ENCODE measurements at places on chromosomes 5 and 9.

DNA sequence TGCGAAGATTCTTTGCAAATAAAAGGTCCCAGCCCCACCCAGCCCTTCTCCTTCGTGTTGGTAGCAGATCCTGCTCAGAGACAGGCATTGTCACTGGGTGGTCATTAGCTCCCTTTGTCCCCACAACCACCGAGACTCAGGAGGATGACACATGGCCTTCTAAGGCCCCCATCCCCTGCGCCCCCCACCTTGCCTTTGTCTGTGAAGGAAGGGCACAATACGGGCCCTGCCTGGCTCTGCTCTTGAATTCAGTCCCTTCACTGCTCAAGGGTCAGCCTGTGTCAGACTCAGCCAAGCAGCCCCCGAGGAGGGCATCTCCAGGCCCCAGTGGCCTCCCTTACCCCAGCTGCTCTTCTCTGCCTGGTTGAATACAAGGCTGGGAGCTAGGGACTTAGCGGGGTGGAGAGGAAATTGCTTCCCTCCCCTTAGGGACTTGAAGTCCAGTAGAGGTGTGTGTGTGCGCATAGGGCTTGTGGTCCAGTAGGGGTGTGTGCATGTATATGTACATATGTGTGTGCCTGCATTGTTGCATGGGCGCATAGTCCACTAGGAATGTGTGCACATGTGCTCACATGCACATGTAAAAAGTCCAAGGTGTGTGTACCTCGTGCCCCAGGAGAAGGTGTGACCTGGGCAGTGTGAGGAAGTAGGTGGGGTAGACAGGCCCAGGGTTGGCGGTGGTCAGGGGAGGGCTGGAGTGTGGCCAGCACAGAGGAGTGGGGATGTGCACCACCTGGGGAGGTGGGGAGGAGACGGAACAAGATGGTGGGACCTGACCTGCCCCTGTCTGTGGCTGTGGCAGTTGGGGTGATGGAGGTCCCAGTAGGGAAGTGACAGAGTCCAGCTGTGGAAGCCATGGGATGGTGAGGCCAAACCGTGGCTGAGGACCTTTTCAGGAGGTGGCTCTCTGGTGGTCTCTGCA lies 59.1 kb downstream of the PHF2 start:
- DNase-seq: no peak

- DNase-seq: no peak
Measured at GRCh38 chr5:146018514-146019375, 82.4 kb downstream of the SH3RF2 start.

DNA sequence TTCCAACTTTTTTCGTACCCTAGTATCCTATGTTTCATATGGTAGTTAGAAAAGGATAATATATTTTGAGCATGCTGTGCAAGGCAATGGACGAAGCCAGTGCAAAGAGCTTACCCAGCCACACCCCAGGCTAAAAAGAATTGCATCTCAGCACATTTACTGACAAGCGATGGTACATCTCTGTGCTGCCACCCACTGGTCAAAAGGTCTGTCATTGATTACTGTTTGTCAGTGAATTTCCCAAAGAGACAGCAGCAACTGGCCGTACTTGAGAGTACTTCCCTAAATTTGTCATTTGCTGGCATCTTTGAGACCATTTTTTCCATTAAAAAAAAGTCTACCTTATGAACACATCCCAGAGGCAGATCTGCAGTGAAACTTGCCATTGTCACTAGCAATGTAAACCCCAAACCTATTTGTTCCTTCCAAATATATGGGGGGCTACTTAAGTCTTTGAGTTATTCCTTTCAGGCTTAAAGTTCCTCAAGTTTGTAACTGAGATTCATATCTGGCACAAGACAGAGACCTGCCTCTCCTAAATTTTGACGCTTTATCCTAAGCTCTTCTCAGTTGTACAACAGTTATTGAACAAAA lies 184.3 kb downstream of the CTNND2 start:
- DNase-seq: peak; percentile 11

DNA sequence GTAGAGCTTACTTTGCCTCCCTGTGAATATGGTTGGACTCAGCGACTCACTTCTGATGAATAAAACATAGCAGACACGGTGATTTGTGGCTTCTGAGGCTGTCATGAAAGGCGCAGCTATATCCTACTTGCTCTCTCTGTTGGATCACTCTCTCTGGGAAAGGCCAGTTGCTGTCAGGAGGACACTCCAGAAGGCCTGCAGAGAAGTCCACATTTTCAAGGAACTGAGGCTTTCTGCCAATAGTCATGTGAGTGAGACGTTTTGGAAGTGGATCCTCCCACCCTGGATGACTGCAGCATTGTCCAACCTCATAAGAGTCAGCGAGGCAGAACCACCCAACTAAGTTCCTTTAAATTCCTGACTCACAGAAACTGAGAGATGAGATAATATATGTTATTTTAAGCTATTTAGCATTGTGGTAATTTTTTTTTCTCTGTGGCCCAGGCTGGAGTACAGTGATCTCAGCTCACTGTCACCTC lies 156.0 kb upstream of the MAST4 start:
- no peak for DNase-seq

GRCh38 chr5:142970440-142971030 lies 200.4 kb downstream of the ARHGAP26 start:
- DNase-seq: no peak

GRCh38 chr5:129945028-129945427 lies 40.8 kb downstream of the CHSY3 start:
- no peak for DNase-seq

GRCh38 chr9:98084396-98084795 lies 27.9 kb downstream of the NANS start:
- no peak for DNase-seq

GRCh38 chr5:127941646-127942045 lies 141.9 kb upstream of the SLC12A2 start:
- DNase-seq: no peak

GRCh38 chr9:37565661-37566618 lies 10.2 kb downstream of the FBXO10 start:
- no peak for DNase-seq

GRCh38 chr5:88745093-88745696 lies 137.8 kb downstream of the MEF2C start:
- DNase-seq: no peak

- no peak for DNase-seq
Measured at GRCh38 chr9:80775530-80775929, 913.8 kb downstream of the TLE1 start.

DNA sequence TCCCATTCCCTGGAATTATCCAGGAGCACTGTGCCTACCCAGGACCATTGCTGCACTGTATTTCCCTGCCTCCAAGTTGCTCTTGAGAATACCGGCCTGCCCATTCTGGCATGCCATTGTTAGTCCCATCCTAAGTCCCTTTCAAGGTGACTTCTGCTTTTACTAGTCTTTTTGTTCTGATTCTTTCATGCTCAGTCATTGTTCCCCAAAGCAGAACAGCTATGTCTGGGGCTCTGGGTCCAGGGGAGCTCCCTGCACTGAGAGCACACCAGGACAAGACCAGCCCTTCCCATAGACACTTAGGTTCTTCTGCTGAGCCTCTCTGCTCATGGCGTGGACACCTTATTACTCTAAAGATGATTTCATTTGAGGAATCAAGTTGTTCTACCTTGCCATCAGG lies 388.9 kb upstream of the KLF4 start:
- DNase-seq: no peak

GRCh38 chr5:179142434-179143198 lies 82.4 kb downstream of the ZNF354C start:
- DNase-seq: no peak

- DNase-seq: no peak
Measured at GRCh38 chr5:37825334-37825915, 14.4 kb downstream of the GDNF start.

- DNase-seq: no peak
Measured at GRCh38 chr9:94818178-94818541, 91.7 kb downstream of the AOPEP start.

DNA sequence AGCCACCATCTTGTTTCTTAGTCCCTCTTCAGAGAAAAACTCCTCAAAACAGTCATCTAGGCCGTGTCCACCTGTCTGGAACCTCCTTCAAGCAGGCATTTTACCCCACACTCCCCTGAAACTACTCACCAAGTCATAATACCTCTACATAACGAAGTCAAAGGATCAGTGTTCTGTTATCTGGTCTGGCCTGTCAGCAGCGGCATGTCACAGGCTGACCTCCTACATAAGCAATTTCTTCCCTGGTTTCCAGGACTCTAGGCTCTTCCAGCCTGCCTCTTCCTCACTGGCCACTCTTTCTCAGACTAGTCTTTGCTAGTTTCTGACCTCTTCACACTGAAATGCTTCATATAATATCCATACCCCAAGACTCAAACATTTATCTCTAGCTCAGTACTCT lies 72.2 kb downstream of the SPTLC1 start:
- no peak for DNase-seq

GRCh38 chr5:139756971-139757370 lies 38.6 kb upstream of the PSD2 start:
- no peak for DNase-seq

GRCh38 chr5:6748142-6748541 lies 34.9 kb downstream of the TENT4A start:
- no peak for DNase-seq

GRCh38 chr9:127065592-127065991 lies 56.8 kb downstream of the ANGPTL2 start:
- DNase-seq: no peak

- DNase-seq: no peak
Measured at GRCh38 chr9:19464061-19464763, 55.4 kb downstream of the ACER2 start.

- DNase-seq: no peak
Measured at GRCh38 chr9:80867731-80868130, 821.6 kb downstream of the TLE1 start.

- peak; percentile 62 for DNase-seq
Measured at GRCh38 chr9:86352440-86353077, 1.7 kb downstream of the TUT7 start.

- DNase-seq: no peak
Measured at GRCh38 chr9:71746758-71747125, 21.6 kb downstream of the CEMIP2 start.

DNA sequence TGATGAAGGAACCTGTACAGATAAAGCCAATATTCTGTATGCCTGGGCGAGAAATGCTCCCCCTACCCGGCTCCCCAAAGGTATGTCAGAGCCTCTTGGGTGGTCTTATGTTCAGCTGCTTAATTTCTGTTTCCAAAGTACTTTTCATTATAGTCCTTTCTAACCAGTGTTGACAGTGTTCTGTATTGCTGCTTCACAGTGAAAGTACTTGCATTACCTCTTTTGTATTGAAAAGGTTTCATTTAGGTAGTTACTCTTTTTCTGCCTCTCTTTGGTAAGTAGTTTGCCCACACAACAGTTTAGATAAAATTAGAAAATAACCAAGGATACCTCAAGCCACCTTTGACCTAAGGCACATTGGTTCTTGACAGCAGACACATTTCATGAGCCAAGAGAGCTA lies 169.9 kb downstream of the PAM start:
- DNase-seq: no peak

DNA sequence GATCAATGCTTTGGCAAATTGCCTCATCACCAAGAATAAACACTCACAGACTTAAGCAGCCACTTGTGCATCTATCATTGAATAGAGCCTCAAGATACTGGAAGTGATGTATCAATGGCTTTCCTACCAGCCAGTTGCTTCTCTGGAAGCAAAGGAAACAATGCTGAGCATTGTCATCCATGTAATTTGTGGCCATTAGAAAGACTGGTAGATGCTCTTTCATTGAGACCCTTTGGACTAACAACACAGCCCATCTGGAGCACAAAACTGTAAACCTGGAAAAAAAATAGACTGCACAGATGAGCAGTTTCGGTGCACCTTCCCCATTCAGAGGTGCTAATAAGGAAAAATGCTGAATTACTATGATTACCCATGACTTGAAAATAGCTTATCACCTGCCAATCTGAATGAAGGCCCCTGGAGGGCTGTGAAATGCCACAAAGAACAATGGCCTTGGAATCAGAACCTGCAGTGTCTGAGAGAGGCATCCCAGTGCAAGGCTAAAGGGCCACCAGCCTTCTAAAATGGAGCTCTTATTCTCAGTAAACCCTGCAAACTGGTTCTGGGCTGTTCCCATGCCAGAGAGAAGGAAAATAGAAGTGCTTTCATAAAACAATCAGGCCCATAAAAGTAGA lies 127.5 kb downstream of the RFK start:
- no peak for DNase-seq

GRCh38 chr9:137281345-137282116 lies 4.0 kb downstream of the TOR4A start:
- no peak for DNase-seq

DNA sequence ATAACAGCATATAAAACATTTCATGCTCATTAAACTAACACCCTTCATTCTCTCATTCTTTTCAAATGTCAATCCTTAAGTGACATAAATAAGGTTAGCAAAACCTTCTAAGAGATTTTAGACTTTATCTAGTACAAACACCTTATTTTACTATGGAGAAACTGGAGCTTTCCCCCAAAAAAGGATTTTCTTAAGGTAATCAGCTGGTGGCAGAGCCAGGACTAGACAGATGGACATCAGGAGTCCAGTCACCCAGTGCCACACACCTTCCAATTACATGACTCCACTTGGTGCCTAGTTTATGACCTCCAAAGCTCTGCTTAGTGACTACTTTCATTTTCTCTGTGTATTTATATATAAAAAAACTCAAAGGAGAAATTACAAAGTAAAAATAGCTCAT lies 70.2 kb downstream of the HTR4 start:
- DNase-seq: no peak

GRCh38 chr5:35832762-35833161 lies 23.9 kb upstream of the IL7R start:
- no peak for DNase-seq

DNA sequence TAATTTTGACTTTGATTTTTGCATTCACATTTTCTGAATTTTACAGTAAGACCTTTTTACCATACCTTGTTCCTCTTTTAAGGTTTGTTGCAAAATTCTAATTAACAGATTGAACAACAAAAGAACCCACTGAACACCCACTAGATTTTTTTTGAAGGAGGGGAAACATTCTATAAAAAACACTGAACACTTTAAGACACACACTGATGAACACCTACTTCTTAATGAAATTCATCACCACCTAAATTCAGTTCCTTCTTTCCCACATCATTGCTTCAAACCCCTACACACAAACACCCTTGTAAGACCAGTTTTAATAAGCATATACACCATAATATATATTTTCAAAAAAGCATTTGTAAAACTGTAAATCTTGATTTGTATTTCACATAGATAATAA lies 559.0 kb upstream of the MEF2C start:
- DNase-seq: no peak

DNA sequence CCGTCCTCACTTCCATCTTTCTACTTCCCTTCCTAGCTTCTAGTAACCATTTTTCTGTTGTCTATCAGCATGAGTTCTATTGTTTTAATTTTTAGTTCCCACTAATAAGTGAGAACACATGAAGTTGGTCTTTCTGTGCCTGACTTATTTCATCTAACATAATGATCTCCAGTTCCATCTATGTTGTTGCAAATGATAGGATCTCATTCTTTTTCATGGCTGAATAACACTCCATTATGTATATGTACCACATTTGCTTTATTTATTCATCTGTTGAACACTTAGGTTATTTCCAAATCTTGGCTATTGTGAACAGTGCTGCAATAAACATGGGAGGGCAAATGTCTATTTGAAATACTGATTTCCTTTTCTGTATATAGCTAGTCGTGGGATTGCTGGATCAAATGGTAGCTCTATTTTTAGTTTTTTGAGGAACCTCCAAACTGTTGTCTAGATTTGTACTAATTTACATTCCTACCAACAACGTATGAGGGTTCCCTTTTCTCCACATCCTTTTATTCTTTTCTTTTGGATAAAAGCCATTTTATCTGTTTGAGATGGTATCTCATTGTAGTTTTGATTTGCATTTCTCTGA lies 50.3 kb downstream of the NSD1 start:
- DNase-seq: no peak
